ENCODE measurements at places on chromosomes 16 and 17. TPM values are rescaled to one million over a fixed set of nuclear protein-coding genes. Genes with fewer than 3 reads are reported as not detected.

SMTNL2 gene
- total RNA-seq = 1.4 TPM

MYH13 gene
- total RNA-seq = not detected

PSMD11 gene
- 156 TPM for total RNA-seq

SMURF2 gene
- total RNA-seq = 32.5 TPM

SMPD3 gene
- 3.2 TPM for total RNA-seq

PLEKHH3 gene
- 20.8 TPM for total RNA-seq

MIF4GD gene
- total RNA-seq = 13.8 TPM

TBC1D24 gene
- 30.0 TPM for total RNA-seq

ZNF423 gene
- 55.4 TPM for total RNA-seq

SLC47A2 gene
- total RNA-seq = not detected

MYADML2 gene
- not detected for total RNA-seq

HP gene
- total RNA-seq = not detected
